ENCODE measurements at places on chromosomes 11 and 22.

- no peak for DNase-seq
Observed at GRCh38 chr11:90699791-90700400, 477.0 kb upstream of the CHORDC1 start.

DNA sequence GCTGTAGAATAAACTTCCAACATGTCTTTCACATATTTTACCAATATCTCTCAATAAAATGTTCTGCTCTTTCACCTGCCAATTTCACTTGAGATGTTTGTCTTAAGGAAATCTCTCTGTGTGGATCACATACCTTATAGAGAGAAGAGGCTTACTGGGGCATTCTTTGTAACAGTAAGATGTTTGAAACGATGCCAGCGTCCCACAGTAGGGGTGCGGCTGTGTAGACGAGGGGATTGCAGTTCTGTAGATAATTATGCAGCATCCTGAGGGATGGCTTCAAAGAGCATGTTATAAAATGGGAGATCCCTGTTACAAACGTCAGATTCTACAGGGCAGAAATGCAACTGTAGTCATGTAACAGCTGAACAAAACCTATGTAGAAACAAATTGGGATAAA, 200.0 kb downstream of the TBC1D22A start:
- no peak for DNase-seq

GRCh38 chr11:95913830-95914615, 9.9 kb downstream of the MTMR2 start:
- no peak for DNase-seq

DNA sequence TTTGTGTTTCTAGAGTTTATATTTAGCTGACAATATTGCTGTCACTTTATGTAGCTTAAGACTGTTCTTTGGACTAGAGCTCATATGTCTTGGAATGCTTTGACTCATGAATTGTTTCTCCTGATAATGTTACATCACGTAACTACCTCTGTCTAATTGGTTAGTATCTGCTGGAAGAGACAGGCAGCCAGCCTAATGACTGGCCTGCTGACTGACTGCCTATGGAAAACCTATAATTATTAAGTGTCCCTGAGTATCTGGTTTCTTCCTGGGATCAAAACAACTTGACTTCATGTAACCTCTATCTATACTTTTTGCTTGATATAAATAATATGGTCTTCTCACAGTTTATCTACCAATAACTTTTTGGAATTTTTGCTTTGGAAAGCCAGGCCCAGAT, 9.4 kb downstream of the SOX6 start:
- DNase-seq = no peak

- no peak for DNase-seq
Observed at GRCh38 chr11:117020869-117021564, 77.2 kb downstream of the SIK3 start.

- DNase-seq = no peak
Observed at GRCh38 chr11:64558065-64558745, 32.8 kb upstream of the SLC22A12 start.

- no peak for DNase-seq
Observed at GRCh38 chr11:111179184-111179910, 66.2 kb upstream of the POU2AF2 start.

DNA sequence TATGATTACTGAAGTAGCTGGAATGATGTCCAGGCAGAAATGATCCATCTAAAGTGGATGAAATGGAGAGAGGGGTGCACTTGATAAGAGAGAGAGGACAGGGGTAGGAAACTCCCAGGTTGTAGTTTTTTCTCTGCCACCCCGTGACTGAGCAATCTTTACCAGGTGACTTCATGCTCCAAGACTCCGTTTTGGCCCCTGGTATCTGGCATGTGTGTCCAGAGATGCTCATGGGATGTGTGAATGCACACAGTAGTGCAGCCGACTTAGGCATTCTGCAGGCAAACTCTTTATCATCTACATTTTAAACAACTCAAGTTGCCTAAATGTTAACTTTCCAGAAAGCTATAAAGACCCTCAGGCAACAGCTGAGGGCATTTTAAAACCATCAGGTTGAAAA, 189.3 kb upstream of the SEZ6L start:
- no peak for DNase-seq

DNA sequence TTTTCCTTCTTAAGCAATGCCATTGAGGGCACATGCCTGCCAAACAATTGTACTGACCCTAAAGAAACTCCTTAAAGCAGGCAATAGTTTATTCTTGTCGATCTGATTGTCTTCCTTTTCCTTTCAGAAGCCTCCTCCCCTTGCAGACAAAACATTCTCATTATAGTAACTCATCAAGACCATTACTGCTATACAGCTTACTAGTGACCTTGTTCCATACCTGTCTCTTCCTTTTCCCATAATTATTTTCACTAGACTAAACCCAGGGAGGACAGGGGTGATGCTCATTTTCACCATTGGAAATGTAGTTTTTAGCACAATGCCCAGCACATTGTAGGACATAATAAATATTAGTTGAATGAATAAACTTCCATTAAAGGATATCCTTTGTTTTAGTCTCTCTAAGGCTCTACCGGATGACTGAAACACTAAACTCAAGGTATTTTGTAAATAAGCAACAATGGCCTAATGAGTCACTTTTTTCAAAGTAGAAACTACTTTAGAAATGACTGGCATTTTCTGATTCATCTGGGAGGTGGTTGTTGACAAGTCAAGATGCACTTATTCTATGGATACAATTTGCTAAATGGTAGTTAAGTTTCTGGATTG, 9.3 kb upstream of the MSANTD4 start:
- no peak for DNase-seq

- no peak for DNase-seq
Observed at GRCh38 chr11:47620836-47621378, 21.5 kb downstream of the MTCH2 start.

DNA sequence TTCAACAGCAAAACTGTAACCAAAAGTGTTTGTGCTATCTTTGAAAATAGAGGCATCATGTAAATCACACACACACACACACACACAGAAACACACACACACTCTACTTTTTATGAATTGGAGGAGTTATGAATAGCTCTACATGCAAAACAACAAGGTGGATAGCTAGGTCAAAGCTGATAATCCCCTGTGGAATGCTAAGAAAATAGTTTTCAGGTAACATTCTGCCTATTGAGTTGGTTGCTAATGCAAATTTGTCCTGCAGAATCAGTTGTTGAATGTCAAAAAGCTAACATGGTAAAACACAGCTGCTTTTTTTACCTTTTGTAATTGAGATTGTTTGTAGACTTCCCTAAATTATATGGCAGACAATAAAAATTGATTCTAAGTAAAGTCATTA, 1658.4 kb upstream of the RAG2 start:
- DNase-seq = no peak

DNA sequence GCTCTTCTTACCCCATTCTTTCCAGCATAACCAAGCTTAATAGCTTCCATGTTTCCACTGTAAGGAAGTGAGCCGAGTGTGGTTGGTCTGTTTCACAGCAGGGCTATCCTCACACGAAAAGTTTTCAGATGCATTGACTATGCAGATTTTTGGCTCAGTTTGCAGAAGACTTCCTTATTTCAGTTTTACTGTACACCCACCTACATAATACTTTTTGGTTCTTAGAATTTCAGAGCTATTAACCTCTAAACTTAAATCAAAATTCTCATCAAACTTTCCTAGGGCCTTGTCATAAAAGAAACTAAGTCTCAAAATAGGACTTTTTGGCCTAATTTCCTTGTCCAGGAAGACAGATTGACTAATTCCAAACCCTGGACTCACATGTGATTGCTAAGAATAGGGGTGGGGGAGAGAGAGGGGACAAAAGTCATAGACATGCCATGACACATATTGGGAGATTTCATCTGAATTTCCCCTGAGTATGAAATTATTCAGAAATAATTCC, 7.3 kb upstream of the EHF start:
- no peak for DNase-seq

GRCh38 chr11:61111786-61112517, 9.7 kb downstream of the CD5 start:
- no peak for DNase-seq

- DNase-seq = no peak
Observed at GRCh38 chr11:60791153-60791933, 6.2 kb downstream of the MS4A10 start.
